Umbilical cord (tissue), 2 donors: ENCODE measurements at places on chromosomes 2 and 18.

DNA sequence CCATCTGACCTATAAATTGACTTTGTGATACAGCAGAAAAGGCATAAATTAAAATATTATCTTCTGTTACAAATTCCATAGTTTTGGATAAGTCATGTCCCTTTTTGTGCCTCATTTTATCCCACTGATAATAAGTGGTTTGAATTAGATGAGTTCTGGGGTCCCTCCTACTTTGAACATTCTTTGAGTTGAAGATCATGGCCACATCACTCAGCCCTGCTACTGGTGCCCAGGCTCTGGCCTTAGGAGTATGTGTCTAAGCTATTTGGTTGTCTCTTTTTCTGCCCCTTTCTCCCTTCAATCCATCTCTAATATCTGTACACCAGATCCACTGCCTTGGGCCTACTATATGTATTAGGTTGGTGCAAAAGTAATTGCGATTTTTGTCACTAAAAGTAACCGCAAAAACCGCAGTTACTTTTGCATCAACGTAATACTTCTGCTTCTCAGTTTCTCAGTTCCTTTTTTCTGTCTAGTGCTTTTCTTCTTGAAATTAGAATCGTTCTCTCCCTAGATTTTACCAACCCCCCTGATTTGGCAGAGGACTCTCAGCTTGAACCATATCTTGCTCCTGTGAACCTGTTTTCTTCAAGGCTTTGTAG, 362.5 kb upstream of the TNP1 start:
- DNase-seq, result no peak

- DNase-seq, result no peak
These were observed 31.4 kb upstream of the TAF1B start for GRCh38 chr2:9811679-9812511.

DNA sequence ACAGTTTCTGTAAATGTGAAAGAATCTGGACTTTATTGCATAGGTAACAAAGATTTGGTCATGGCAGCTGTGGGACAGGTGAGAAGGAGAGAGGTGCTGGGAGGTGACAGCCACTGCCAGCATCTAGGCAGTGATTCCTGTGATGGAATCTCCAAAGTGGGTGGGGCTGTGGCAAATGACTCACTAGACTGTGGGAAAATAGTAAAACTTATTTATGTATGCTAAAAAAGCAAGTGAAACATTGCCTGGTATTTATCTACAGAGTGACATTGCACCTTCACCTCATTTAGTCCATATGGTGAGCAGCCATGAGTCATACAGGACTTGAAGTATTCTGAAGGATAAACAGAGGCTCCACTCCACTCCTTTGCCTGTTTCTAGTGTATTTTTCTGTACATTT, 145.3 kb upstream of the MEX3C start:
- peak; percentile 54 for DNase-seq

DNA sequence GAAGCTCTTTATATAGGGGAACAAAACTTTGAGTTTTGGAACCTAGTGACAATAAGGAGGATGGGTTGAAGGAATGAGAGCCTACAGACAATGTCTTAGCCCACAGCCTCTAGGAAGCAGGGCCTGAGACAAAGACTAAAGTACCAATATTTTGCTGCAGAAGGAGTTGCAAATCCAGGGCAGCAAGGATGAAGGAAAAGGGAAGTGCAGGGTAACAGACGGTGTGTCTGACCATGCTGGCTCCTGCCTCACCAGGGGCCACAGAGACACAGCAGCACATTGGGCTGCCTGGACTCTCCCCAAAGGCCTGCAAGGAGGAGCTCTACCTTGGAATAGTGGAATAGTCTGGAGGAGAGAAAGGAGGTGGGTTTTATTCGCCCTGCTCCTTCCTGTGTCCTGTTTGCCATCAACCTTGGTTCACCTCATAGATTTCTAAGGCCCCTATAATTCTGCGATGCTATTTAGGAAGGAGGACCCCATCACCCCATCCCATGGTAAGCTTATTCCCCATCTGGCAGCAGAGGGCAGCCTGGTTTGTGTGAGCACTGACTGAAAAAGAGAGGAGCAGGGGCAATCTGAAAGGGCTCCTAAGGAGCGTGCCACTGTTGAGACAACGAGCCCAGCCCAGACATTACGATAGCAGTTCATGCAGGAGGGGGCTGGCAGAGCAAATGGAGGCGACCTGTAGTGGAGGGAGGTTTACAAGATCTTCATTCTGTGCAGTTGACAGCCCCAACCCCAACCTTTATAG, 143.4 kb downstream of the MGAT5 start:
- DNase-seq, result no peak

DNA sequence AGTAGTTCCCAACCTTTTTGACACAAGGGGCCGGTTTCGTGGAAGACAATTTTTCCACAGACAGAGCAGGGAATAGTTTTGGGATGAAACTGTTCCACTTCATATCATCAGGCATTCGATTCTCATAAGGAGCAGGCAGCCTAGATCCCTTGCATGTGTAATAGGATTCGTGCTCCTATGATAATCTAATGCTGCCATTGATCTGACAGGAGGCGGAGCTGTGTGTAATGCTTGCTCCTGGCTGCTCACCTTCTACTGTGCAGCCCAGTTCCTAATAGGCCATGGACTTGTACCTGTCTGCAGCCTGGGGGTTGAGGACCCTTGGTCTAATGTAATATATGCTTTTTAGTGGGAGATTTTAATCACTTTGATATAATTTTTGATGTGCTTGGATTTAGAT, 188.7 kb upstream of the KLHL14 start:
- DNase-seq, result no peak

DNA sequence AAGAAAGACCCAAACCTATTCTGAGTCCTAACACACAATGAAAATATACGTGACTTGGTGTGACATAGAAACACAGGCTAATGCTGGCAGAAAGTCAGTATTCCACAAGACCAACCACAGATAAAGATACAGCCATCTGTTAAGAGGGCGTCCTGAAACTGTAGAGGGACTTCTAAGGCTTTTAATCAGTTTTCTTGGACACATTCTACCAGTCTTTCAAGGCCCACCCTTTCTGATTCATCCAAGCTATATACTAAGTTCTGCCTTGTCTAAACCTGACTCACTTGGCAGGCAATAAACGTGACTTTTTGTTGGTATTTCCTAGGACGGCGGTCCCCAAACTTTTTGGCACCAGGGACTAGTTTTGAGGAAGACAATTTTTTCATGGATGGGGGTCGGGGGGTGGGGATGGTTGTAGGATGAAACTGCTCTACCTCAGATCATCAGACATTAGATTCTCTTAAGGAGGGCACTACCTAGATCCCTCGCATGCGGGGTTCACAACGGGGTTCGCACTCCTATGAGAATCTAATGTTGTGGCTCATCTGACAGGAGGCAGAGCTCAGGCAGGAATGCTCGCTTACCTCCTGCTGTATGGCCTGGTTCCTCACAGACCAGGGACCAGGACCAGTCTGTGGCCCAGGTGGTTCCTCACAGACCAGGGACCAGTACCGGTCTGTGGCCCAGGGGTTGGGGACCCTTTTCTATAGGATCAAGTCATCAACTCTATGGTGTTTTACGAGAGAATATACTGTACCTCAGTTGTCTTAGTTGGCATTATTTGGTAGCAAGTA, 61.4 kb downstream of the SP3 start:
- peak; percentile 58 for DNase-seq

- DNase-seq, result peak; percentile 14
These were observed 140.3 kb downstream of the TRIB2 start for GRCh38 chr2:12856934-12857601.

GRCh38 chr2:46257476-46257875, 39.7 kb upstream of the EPAS1 start:
- DNase-seq, result no peak

GRCh38 chr18:2910751-2911425, 64.1 kb downstream of the EMILIN2 start:
- DNase-seq, result no peak

- DNase-seq, result peak; percentile 3
These were observed 21.3 kb downstream of the SCN1A start for GRCh38 chr2:166106431-166107015.

- no peak for DNase-seq
These were observed 4.0 kb downstream of the LBX2 start for GRCh38 chr2:74495440-74495839.

- DNase-seq, result no peak
These were observed 181.9 kb downstream of the PTPRM start for GRCh38 chr18:7749008-7749405.

DNA sequence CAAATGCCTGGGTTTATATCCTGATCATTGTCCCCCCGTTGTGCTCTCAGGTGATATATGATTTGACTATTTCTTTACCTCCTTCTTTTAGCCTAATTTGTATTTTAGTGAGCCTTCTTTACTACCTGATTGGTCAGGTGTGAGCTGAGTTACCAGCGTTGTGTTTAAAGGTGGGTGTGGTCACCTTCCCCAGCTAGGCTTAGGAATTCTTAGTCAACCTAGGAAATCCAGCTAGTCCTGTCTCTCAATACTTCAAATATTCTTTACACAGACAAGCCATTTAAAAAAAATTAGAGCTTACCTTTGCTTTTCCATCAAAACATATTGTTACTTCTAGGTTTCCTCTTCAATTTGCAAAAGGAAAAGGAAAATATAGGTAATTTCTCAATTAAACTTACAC, 30.2 kb downstream of the KYNU start:
- DNase-seq, result no peak

GRCh38 chr2:149507974-149508373, 79.6 kb downstream of the MMADHC start:
- DNase-seq, result peak; percentile 66

DNA sequence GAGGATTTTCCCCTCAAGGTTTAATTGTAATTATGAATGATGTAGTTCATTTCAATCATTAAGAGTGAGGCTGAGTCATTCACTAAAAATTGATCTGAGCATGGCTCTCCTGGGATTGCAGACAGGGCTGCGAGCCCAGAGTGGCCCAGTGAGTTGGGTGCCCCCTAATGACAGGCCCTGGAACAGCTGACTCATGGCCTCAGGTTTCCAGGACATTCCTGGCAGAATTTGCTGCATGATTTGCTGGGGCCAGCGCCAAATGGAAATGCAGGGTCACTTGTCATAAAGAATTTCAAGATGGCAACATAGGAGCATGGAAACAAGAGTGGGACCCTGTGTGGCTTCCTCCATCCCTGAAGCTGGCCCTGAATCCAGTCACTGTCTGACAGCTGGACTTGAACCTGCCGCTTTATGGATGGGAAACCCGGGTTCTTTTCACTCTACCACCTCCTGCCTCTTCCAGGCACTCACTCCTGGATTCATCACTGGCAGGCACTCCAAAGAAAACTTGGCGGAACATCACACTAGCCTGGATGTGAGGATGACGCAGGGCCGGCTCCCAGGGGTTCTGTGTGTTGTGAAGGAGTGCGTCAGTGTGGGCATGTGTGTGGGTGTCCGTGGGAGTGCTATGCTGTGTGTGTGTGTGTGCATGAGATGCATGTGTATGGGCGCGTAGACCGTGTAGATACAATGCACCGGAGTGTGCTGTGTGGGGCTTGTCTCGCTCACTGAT, 15.2 kb downstream of the OTOF start:
- DNase-seq, result no peak

DNA sequence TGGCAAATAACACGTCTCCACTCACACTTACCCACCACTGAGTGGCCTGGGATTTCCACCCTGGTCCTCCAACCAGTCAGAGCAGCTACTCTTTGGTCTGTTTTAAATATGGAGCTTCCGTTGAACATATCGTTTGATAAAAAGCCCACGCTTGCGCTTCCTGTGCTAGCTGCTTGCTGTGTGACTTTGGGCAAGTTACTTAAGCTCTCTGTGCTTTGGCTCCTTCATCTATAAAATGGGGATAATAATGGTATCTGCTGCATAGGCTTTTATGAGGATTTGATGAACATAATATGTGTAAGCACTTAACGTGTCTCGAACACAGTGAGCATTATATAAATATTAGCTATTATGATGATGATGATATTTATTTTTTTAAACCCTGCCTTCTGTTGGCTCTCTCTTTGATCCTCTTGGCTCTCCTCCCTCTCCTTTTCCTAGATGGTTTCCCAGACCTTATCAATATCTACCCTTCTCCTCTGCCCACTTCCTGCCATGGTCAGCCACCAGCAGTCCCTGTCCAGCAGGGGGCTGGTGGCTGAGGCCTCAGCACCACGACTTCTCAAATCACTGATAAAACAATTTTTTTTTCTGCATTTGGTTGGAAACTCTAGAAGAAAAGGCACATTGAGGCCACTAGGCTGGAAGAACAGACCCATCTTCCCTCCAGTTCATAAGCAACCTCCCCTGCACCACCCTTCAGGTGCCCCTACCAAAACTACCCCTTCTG, 191.9 kb downstream of the LOXHD1 start:
- DNase-seq, result no peak

DNA sequence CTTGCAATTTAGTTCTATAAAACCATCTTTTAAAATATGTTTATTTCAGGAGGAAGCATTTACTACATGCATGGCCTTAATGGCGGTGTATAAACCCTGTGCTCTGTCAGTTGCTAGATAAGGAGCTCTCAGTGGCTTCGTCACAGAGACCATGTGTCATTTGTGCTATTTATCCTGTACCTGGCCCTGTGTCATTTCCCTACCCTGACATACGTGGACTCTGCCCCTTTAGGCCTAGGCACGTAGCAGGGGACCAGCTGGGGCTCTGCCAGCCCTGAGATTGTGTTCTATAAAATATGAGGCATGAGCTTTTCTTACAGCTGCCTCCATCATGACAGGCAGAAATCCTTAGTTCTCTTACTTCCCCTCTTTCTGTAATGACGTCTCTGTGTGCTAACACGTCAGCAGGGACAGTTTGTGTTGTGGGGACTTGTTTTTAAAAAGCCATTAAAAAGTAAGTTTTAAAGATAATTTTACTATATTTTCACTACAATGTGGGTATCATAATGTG, 88.0 kb downstream of the ITGB1BP1 start:
- peak; percentile 25 for DNase-seq

- DNase-seq, result peak; percentile 98
These were observed 72.3 kb downstream of the IL1R2 start for GRCh38 chr2:102063941-102064678.

- DNase-seq, result no peak
These were observed 195.4 kb downstream of the SPP2 start for GRCh38 chr2:234245945-234246344.

DNA sequence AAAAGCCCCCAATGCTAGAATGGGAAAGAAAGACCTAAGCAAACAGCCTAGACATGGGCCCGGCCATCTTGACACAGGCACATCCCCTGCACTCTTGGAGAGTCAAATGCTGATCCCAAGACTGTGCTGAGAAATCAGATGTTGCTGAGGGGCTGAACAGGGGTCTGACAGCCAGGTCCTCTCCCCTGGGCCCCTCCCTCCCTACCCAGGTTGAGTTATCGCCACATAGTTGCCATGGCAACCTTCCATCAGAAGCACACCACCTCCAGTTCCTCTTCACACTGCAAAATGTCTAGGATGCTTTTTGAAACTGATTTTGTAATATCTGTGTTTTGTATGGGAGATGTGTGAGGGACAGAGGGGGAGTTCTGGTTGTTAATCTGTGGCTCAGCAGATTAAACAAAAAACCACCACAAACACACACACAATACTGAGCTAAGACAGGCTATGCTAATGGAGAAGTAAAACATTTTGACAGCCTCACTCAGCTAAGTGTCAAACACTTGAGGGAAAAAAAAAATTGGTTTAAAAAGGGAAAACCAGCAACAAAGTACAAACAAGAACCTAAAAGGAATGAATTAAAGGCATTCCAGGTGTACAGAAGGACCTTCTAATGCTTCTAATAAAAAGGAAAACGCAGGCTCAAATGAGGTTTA, 88.2 kb downstream of the TMEM163 start:
- DNase-seq, result no peak
